ENCODE measurements at places on chromosomes 2 and 18.

DNA sequence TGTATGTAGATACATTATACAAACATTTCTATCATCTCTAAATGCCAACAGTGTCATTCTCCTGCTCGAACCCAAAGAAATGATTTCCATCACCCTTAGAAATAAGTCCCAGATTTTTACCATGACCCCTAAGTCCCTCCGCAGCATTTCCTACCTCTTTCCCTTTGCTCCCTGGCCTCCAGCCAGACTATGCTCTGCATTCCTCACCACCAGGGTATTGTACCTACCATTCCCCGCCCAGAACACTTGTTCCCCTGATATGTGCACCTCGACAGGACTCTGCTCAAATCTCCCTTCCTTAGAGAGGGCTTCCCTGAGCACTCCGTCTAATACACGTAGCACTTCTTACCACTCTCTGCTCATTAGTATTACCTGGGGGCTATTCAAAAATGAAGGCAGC lies 630.2 kb downstream of the ARHGAP15 start:
- no peak for DNase-seq

DNA sequence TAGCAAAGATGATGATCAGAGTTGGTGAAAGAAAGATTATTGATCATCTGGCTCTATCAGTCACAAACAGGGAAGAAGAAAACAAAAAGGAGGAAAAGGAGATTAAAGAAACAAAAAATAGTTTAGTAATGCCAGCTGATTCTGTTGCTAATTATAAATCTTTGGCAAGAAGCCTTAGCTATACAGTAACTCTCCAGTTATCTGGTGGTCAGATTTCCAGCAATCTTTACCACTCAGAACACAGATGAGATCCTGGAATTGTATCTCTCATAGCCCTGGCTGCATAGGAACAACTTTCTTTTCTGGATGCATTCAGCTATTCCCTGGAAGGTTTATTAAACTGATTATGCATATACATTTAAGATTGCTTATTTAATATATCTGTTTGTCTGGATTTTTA lies 256.8 kb upstream of the ZEB2 start:
- no peak for DNase-seq

GRCh38 chr18:5196253-5197031 lies 615 bp downstream of the AKAIN1 start:
- peak; percentile 55 for DNase-seq

- DNase-seq = no peak
Measured at GRCh38 chr2:30679426-30680088, 127.7 kb downstream of the CAPN13 start.

DNA sequence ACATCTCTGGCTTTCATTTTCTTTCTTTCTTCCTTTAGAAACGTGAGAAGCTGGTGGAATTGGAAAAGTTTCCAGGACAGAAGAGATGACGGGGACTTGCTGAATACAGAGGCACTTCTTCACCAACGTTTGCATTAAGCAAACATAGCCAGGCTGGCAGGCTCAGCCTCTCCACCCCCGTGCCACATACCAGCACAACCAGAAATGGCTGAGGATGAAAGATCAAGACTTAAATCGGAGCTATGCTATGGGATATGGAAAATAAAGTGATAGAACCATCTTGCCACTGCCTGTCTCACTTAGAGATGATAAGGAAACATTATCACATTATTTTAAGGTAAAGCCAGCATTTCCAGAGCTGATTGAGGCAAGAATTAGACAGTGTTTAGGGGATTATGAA lies 483.3 kb downstream of the BCL11A start:
- no peak for DNase-seq

GRCh38 chr2:120600786-120601185 lies 134.9 kb upstream of the GLI2 start:
- no peak for DNase-seq

- DNase-seq = peak; percentile 15
Measured at GRCh38 chr2:30732876-30733275, 74.4 kb downstream of the CAPN13 start.

DNA sequence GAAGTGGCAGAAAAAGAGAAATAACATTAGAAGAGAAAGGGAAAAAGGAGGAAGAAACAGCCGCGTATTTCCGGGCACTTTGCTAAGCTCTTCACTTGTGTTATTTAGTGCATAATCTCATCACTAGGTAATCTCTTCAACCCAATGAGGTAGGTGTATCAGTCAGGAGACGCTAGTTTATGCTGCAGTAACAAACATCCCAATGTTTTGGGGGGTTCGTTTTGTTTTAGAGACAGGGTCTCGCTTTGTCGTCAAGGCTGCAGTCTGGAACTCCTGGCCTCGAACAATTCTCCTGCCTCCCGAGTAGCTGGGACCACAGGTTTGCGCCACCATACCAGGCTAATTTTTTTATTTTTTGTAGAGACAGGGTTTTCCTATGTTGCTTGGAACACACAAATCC lies 61.7 kb downstream of the ZFP36L2 start:
- DNase-seq = no peak

DNA sequence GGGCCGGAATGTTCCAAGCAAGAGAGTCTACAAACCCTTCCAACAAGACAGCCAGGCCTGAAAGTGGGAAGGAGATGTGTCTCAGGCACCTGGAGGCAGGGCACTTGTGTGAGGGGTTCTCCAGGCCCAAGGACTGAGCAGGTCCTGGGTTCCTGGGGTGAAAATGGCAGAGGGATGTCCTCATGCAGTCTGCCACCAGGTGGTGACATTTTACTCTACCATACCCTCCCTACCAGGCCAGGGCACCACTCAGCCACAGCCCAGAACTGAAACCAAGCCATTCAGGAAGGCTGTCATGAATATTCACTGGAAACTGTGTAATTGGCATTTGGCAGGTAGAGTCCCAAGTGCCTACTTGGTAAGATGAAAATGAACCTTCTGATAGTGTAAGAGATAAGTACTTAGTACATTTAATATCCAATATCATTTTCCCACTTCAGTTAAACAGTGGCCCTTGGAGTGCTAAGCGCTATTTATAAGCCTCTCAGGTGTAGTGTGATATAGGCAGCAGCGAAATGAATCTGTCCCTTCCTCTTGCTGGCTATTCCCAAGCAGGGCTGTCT lies 185.1 kb downstream of the MYO5B start:
- peak; percentile 74 for DNase-seq

DNA sequence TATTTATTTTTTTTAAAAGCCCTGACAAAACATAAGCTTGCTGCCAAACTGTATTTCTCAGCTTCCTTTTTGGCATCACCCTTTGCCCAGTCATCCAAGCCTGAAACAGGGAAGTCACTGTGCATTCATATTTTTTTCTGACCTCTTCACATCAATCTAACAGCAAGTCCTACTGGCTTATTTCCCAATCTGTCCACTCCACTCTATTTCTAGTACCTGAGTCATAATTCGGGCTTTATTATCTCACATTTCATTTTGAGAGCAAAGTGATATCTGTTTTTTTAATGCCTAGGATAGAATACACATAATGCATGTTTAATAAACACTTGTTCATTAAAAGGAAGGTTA lies 5.1 kb downstream of the HNMT start:
- DNase-seq = no peak

GRCh38 chr2:216370961-216371712 lies 1.1 kb downstream of the MARCHF4 start:
- peak; percentile 15 for DNase-seq

DNA sequence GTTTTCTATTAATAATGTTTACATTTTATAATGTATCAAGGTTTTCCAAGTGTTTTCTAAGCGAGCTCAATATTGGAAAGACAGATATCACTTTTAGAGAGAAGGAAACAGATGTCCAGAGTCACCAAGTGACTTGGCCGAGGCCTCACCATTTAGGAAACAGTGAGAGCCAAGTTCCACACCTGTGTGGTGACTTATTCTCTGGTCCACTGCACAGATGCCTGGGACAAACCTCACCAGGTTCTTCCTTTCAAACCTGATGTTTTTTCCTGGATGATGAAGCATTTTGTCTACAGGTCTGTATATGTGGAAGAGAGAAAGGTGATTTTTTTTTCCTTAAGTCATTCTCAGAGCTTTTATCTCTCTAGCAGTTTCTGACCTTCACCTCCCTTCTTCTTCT lies 280.7 kb downstream of the LPIN1 start:
- no peak for DNase-seq

GRCh38 chr18:70149616-70150301 lies 55.7 kb downstream of the RTTN start:
- no peak for DNase-seq

DNA sequence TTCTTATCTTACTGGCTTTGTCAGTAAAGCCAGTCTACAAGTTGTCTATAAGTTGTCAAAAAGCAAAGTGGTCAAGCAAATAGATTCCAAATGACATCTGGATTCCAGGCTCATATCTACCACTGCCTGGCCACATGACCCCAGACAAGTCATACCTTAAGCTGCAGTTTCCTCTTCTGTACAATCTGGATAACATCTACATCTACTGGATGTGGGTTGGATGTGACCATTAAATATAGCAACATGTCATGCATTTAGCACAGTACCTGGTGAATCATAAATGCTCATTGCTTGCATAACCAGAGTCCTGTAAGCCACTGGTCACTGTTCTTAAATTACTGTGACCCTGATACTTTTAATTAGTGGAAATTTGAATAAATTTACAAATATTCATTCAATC lies 16.8 kb downstream of the COBLL1 start:
- no peak for DNase-seq

- DNase-seq = peak; percentile 28
Measured at GRCh38 chr2:200305797-200306195, 697 bp upstream of the SPATS2L start.

DNA sequence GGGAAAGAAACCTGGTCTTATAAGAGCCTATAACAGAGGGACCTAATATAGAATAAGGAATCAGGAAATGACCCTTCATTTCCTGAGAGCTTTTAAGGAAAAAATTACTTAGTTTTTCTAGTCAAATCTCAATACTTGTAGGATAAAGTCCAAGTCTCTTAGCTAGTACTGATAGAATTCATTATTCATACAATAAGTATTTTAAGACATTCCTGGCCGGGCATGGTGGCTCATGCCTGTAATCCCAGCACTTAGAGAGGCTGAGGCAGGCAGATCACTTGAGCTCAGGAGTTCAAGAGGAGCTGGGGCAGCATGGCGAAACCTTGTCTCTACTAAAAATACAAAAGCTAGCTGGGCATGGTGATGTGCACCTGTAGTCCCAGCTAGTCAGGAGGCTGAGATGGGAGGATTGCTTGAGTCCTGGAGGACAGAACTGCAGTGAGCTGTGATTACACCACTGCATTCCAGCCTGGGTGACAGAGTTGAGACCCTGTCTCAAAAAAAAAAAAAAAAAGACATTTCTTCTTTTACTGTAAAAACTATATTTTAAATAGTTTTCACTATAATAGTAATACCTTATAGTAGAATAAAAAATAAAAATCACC lies 3.2 kb downstream of the RAB3GAP1 start:
- DNase-seq = no peak

DNA sequence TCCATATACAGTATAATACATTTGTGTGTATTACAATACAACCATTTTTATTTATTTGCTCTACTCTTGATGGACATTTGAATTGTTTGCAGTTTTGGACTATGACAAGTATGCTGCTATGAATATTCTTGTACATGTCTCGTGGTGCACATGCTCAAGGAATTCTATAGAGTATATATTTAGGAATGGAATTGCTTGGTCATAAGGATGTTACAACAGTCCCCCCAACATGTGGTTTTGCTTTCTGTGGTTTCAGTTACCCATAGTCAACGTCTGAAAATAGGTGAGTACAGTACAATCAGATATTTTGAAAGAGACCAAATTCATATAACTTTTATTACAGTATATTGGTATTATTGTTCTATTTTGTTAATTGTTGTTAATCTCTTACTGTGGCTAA lies 24.1 kb upstream of the PLEKHM3 start:
- no peak for DNase-seq

DNA sequence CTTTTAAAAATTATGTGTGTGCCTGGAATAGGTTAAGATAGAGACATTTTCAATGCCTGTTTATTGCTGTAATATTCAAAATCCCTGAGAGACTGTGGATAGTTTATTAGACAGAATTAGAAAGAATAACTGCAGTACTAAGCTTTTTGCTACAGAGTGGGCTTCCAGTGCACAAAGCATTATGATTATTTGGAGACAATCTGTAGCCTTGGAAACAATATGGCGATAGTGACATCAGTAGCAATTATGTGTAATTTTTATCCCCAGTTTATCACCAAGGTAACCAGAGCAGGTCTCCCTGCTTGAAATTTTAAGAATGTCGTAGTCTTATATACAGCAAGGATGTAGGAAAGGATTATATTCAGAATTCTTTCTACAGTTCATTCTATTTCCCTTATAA lies 100.0 kb downstream of the MYO3B start:
- no peak for DNase-seq

DNA sequence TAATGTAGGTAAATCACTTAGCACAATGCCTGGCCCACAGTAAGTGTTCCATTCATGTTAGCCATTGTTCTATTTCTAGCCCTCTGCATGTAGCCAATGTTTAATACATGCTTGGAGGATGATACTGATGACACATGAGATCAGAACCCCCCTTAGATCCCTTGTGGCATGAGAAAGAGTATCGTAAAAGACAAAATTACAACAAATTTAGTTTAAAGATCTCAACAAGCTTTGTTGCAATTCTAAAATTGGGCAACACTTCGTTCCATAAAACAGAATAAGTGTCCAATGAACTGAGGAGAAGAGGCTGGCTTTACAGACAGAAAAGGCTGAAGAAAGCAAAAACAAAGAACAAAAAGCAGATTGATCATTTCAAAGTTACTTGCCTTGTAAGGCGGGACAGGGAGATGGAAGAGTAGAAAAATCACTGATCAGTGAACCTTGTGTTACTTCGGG lies 148.7 kb upstream of the SLC1A4 start:
- no peak for DNase-seq

GRCh38 chr2:35495182-35495581 lies 860.4 kb upstream of the CRIM1 start:
- no peak for DNase-seq

DNA sequence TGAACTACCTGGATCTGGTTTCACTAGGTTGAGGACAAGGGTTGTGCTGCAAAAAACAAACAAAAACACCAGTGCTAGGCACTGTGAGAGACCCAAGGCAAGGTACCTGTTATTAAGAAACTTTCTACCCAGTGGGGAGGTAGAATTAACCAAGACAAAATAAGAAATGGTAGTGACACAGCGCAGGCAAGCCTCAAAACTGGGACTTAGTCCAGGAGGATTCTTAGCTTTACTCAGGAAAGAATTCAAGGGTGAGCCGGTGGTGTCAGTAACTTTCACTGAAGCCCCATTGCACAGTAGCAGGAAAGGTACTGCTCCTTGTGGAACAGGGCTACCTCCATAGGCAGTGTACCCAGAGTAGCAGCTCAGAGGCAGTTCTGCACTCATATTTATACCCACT lies 131.6 kb downstream of the SCG2 start:
- no peak for DNase-seq

GRCh38 chr2:144099780-144100377 lies 420.0 kb downstream of the ZEB2 start:
- no peak for DNase-seq

- no peak for DNase-seq
Measured at GRCh38 chr2:149729586-149729985, 142.0 kb upstream of the MMADHC start.

Data from WERI-Rb-1 (cell line).